PC-9 (cell line): ENCODE measurements at places on chromosomes 1 and 21. TPM values are rescaled to one million over a fixed set of nuclear protein-coding genes. Genes with fewer than 3 reads are reported as not detected.
A peak's percentile ranks its signal among the peaks of the same experiment; 100 is the strongest.

- H3K27me3 ChIP-seq: peaks cover 93% of the 10 kb centered on the region
- H3K4me1 ChIP-seq: no peaks in the 10 kb centered on the region
- peak; percentile 18 for DNase-seq
Measured at GRCh38 chr1:109466452-109467300, at the start of gene SYPL2. Gene SYPL2, plus strand, starts transcription at chr1:109466546. Its CDS starts 298 bp downstream, at chr1:109466844.

DNA sequence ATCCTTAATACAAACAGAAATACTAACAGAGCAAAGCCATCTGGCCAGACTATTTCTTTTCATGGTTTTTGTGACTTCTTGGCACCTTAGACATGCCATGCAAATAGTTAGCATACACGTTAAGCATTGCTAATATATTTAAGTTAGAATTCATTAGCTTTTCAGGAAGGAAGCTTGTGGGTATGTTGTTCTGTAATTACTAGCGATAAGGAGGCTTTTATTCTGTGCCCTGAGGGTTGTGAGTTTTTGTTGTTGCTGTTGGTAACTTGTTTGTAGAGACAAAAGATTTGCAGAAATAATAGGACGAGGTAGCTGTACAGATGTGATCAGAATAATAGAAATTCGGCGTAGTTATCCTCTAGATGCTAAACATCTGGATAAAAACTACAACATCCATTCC lies 305.3 kb downstream of the TM2D1 start:
- DNase-seq: no peak
- no peak overlapping the region for H3K4me3 ChIP-seq
- H3K27me3 ChIP-seq: no peaks in the 10 kb centered on the region
- H3K27ac ChIP-seq: no peak overlapping the region
- 0 out of 2 replicates have a peak, but pooled peaks cover 8% of the 10 kb centered on the region for H3K36me3 ChIP-seq

DNA sequence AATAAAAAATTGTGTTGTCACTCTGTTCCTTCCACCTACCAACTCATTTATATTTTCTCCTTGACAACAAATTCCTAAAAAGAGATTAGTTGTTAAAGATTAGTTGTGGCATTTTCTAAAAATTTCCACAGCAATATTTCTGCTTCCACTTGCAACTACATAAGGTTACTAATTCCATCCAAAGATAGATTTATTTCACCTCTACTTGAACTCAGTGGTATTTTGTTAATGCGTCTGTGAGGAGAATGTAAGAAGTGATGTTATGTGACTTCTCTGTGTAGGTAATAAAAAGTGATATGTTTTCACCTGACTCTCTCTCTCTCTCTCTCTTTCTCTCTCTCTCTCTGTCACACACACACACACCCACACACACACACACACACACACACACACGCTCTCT lies 1104.8 kb downstream of the AMY1C start:
- no peaks in the 10 kb centered on the region for H3K27me3 ChIP-seq
- no peak overlapping the region for H3K27ac ChIP-seq
- no peaks in the 10 kb centered on the region for H3K36me3 ChIP-seq
- no peak overlapping the region for H3K4me3 ChIP-seq
- H3K4me1 ChIP-seq: no peaks in the 10 kb centered on the region

DNA sequence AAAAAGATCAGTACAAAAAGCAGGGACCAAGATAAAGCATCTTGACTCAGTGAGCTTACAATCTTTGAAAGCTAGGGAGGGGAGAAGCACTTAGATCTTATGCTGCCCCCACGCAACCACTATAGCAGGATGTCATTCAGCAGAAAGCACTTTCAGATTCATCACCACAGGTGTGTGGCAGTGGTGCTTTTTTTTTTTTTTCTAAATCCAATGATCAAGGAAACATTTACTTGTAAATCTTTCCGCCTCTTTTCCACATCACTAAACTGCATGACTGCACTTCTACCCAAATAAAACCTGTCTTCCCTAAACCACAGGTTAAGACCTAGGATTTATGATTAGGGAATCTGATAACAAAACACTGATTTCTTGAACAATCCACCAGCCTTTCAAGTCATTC lies 154.8 kb downstream of the SLC45A1 start:
- no peak for DNase-seq
- 0 out of 2 replicates have a peak overlapping the region, but pooled peaks have one; percentile 1 for H3K27ac ChIP-seq
- no peaks in the 10 kb centered on the region for H3K27me3 ChIP-seq
- no peaks in the 10 kb centered on the region for H3K36me3 ChIP-seq

DNA sequence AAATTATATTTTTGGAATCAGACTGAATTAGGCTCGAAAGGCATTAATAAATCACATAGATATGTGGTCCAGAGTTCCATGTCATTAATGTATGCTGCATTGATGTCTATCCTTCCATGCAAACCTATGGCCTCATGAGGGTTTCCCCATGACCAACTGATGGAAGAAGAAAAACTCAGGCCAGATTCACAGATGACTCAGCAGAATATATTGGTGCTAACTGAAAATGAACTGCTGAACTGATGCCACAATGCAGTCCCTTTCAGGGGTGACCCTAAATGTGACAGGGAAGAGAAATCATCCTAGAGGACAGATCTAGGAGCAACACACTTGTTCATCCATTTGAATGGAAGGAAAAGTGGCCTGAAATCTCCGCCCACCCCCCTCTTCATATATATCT lies 110.5 kb upstream of the KCND3 start:
- H3K4me1 ChIP-seq: no peaks in the 10 kb centered on the region
- H3K27me3 ChIP-seq: no peaks in the 10 kb centered on the region
- H3K4me3 ChIP-seq: no peak overlapping the region
- no peak for DNase-seq
- H3K36me3 ChIP-seq: no peaks in the 10 kb centered on the region

GRCh38 chr1:17301767-17302166 lies 6.2 kb upstream of the PADI4 start:
- no peak overlapping the region for H3K4me3 ChIP-seq
- no peak for DNase-seq
- no peaks in the 10 kb centered on the region for H3K27me3 ChIP-seq
- H3K27ac ChIP-seq: no peak overlapping the region
- H3K36me3 ChIP-seq: no peaks in the 10 kb centered on the region

- no peaks in the 10 kb centered on the region for H3K36me3 ChIP-seq
- peaks cover 20% of the 10 kb centered on the region for H3K4me1 ChIP-seq
- no peak overlapping the region for H3K27ac ChIP-seq
- no peaks in the 10 kb centered on the region for H3K27me3 ChIP-seq
Measured at GRCh38 chr1:152182431-152182830, 23.4 kb upstream of the RPTN start.

GRCh38 chr1:14715802-14716201 lies 117.3 kb downstream of the KAZN start:
- H3K4me3 ChIP-seq: no peak overlapping the region
- H3K27me3 ChIP-seq: peaks cover 25% of the 10 kb centered on the region
- H3K4me1 ChIP-seq: no peaks in the 10 kb centered on the region
- no peaks in the 10 kb centered on the region for H3K36me3 ChIP-seq

GRCh38 chr1:59052166-59052590 lies 244.7 kb upstream of the FGGY start:
- no peak for DNase-seq
- H3K36me3 ChIP-seq: no peaks in the 10 kb centered on the region
- H3K4me1 ChIP-seq: peaks cover 4% of the 10 kb centered on the region
- H3K27me3 ChIP-seq: no peaks in the 10 kb centered on the region
- H3K27ac ChIP-seq: no peak overlapping the region

DNA sequence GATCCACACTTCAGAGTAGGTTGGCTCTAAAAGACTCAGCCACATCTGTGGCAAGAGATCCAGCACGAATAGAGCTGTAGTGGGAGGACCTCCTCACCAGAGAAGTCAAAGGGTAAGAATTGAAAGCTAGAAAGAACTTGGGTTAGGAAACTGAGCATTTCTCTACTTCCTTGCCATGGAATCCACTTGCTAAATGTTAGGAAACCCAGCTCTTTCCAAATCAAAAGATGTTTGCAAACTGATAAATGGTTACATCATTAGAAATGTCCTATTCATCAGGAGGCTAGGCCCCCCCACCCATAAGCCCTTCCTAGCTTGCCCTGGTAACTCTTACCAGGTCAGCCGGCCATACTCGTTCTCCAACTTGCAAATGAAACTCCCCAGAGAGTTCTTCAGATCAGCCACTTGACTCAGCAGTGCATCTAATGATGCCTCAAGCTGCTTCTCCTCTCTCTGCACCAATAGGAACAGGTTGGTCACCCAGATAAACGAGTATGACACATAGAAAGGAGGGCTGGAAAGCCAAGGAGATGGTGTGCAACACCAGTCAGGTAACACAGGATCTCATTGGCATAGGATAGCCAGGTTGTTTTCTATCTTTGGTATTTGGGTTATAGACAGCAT lies 1.5 kb downstream of the MED8 start:
- H3K27ac ChIP-seq: peak overlapping the region; percentile 82
- DNase-seq: peak; percentile 92
- peak overlapping the region; percentile 80; the same call in 1 of the 2 replicates for H3K4me3 ChIP-seq

DNA sequence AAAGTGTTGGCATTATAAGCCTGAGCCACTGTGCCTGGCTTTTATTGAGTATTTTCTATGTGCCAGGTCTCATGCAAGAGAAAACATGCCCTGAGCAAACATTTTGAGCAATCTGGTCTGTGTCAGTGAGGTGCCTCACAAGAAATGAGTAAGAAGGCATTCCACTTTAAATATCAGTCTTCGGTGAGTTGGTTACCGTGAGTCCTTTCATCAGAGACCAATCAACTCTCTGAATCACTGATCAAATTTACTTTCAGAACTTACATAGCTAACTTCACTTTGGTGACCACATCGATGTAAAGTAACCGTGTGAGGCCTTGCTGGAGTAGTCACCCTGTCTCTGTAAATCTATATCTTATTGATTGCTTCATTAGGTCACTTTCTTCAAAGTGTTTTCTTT lies 14.3 kb upstream of the DDX59 start:
- H3K27me3 ChIP-seq: no peaks in the 10 kb centered on the region
- no peaks in the 10 kb centered on the region for H3K36me3 ChIP-seq
- H3K27ac ChIP-seq: no peak overlapping the region
- H3K4me1 ChIP-seq: no peaks in the 10 kb centered on the region

- H3K4me3 ChIP-seq: no peak overlapping the region
- H3K4me1 ChIP-seq: peaks cover 18% of the 10 kb centered on the region
- H3K27ac ChIP-seq: no peak overlapping the region
- DNase-seq: no peak
Measured at GRCh38 chr21:15627011-15627410, 102.8 kb upstream of the USP25 start.

GRCh38 chr21:23743821-23744220 lies 1863.5 kb downstream of the MRPL39 start:
- no peak for DNase-seq
- H3K27me3 ChIP-seq: no peaks in the 10 kb centered on the region
- H3K4me3 ChIP-seq: no peak overlapping the region
- no peaks in the 10 kb centered on the region for H3K36me3 ChIP-seq

DNA sequence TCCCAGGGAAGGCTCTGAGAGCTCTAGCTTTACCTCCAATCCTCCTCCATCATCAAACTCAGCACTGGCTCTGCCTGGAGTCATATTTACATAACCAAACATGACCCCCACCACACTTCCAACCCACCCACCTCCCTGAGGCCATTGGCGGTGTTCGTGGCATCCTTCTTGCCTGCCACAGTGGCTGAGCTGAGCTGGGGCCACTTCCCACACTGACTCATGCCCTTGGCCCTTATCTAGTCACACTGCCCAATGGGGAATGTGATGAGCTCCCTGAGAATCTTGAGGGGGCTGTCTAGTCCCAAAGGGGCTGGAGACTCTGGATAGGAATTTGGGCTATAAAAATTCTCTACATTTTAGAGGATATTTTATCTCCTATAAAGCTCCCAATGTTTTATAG lies 230.9 kb upstream of the IRF2BP2 start:
- no peak overlapping the region for H3K4me3 ChIP-seq
- no peaks in the 10 kb centered on the region for H3K27me3 ChIP-seq
- 0 out of 2 replicates have a peak, but pooled peaks cover 20% of the 10 kb centered on the region for H3K36me3 ChIP-seq
- H3K27ac ChIP-seq: 0 out of 2 replicates have a peak overlapping the region, but pooled peaks have one; percentile 12
- peaks cover 32% of the 10 kb centered on the region; the same call in 1 of the 2 replicates for H3K4me1 ChIP-seq

- H3K27ac ChIP-seq: no peak overlapping the region
- no peaks in the 10 kb centered on the region for H3K27me3 ChIP-seq
- no peaks in the 10 kb centered on the region for H3K36me3 ChIP-seq
- no peak overlapping the region for H3K4me3 ChIP-seq
- DNase-seq: no peak
- H3K4me1 ChIP-seq: peaks cover 19% of the 10 kb centered on the region
Measured at GRCh38 chr1:63935553-63935952, 161.7 kb downstream of the ROR1 start.

- no peak overlapping the region for H3K27ac ChIP-seq
- peaks cover 11% of the 10 kb centered on the region for H3K4me1 ChIP-seq
- no peaks in the 10 kb centered on the region for H3K36me3 ChIP-seq
- H3K27me3 ChIP-seq: no peaks in the 10 kb centered on the region
- DNase-seq: no peak
Measured at GRCh38 chr1:205147191-205147835, 25.5 kb upstream of the RBBP5 start.

- H3K36me3 ChIP-seq: no peaks in the 10 kb centered on the region; the same call in 1 of the 2 replicates
- no peak overlapping the region for H3K27ac ChIP-seq
- H3K27me3 ChIP-seq: no peaks in the 10 kb centered on the region
- DNase-seq: no peak
Measured at GRCh38 chr1:109818988-109819764, 55.5 kb upstream of the EPS8L3 start.

- H3K36me3 ChIP-seq: peaks cover 18% of the 10 kb centered on the region
- H3K4me1 ChIP-seq: peaks cover 16% of the 10 kb centered on the region
Measured at GRCh38 chr1:235160383-235160956, 580 bp downstream of the RBM34 start.

DNA sequence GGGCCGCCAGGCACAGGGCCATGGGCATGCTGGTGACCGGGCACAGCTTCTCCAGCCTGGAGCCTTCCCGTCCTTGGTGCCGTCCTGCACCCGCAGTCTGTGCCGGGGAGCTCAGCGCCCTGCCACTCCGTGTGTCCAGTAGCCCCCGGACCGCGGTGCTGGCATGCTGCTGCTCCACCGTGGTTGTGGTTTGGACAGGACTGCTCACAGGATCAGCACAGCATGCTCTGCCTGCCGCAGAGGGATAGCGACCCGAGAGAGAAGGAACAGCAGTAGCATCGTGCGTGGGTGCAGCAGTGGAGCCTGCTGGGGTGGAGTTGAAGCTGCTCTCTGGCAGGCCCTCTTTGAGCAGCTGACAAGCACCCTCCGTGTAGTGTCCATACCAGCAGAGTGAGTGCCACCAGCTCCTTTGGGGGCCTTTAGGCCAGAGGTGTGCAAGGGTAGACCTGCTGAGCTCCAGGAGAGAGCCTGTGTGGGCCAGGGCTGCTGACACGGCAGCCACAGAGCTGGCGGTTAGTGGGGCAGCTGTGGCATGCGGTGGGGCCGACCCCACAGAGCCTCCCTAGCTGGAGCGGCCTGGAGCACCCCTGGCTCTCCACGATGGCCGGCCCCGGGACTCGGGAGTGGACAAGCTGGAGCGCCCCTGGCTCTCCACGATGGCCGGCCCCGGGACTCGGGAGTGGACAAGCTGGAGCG lies 6.4 kb upstream of the PCBP3 start:
- H3K27ac ChIP-seq: no peak overlapping the region
- H3K27me3 ChIP-seq: peaks cover 22% of the 10 kb centered on the region; the same call in 1 of the 2 replicates
- no peak for DNase-seq
- H3K4me3 ChIP-seq: no peak overlapping the region
- H3K36me3 ChIP-seq: no peaks in the 10 kb centered on the region

The SYTL1 gene
- total RNA-seq: 43.7 and 49.8 TPM in 2 replicates

The CYP4B1 gene
- total RNA-seq: 3.1 and 3.5 TPM in 2 replicates

The GALNT2 gene
- 104 and 121 TPM in 2 replicates for total RNA-seq

The CLDN8 gene
- total RNA-seq: 0.55 and 1.2 TPM in 2 replicates

The FAAP20 gene
- 72.1 and 97.1 TPM in 2 replicates for total RNA-seq

The CATSPERE gene
- 0.30 and 1.2 TPM in 2 replicates for total RNA-seq

The TPM3 gene
- total RNA-seq: 375 and 491 TPM in 2 replicates

The LHX8 gene
- not detected in 2 replicates for total RNA-seq
